Renal cortical epithelial cell (primary cell): ENCODE measurements at places on chromosomes 3 and 15. TPM values are rescaled to one million over a fixed set of nuclear protein-coding genes. Genes with fewer than 3 reads are reported as not detected.

Gene GABRA5
- not detected in 2 replicates for total RNA-seq

Gene TMEM40
- 0.10 and 3.3 TPM in 2 replicates for total RNA-seq

Gene LRRC3B
- total RNA-seq, result not detected in 2 replicates

Gene ANKUB1
- total RNA-seq, result not detected in 2 replicates

Gene TRH
- not detected in 2 replicates for total RNA-seq

Gene SERINC4
- 0.05 TPM in 1 of 2 replicates, not detected in the other for total RNA-seq

Gene NUTM1
- not detected in 2 replicates for total RNA-seq

Gene EMC7
- 23.8 and 66.6 TPM in 2 replicates for total RNA-seq

Gene XYLB
- 1.0 TPM in 2 replicates for total RNA-seq

Gene UCN2
- total RNA-seq, result 4.0 and 11.5 TPM in 2 replicates

Gene KLHL40
- not detected in 2 replicates for total RNA-seq

Gene DPPA2
- 0.35 TPM in 1 of 2 replicates, not detected in the other for total RNA-seq

Gene FOXB1
- not detected in 2 replicates for total RNA-seq

Gene ZBBX
- 1.3 TPM in 1 of 2 replicates, not detected in the other for total RNA-seq

Gene CCR3
- not detected in 2 replicates for total RNA-seq

Gene CCR2
- not detected in 2 replicates for total RNA-seq

Gene GPR27
- total RNA-seq, result 4.0 and 6.2 TPM in 2 replicates

Gene SNTN
- total RNA-seq, result not detected in 2 replicates

Gene SPINT1
- total RNA-seq, result 144 and 235 TPM in 2 replicates

Gene INKA1
- 0.15 and 0.17 TPM in 2 replicates for total RNA-seq

Gene IMPG2
- 0.35 TPM in 2 replicates for total RNA-seq

Gene RAB6B
- 4.3 and 5.2 TPM in 2 replicates for total RNA-seq

Gene SLC7A14
- 0.35 and 0.55 TPM in 2 replicates for total RNA-seq

Gene B3GNT5
- total RNA-seq, result 21.7 and 25.2 TPM in 2 replicates
